ENCODE measurements at places on chromosomes 7 and 10.

- DNase-seq = no peak
Observed at GRCh38 chr10:21808550-21808949, 195.0 kb downstream of the DNAJC1 start.

GRCh38 chr10:31317652-31318381, 1.2 kb upstream of the ZEB1 start:
- DNase-seq = peak; percentile 76

DNA sequence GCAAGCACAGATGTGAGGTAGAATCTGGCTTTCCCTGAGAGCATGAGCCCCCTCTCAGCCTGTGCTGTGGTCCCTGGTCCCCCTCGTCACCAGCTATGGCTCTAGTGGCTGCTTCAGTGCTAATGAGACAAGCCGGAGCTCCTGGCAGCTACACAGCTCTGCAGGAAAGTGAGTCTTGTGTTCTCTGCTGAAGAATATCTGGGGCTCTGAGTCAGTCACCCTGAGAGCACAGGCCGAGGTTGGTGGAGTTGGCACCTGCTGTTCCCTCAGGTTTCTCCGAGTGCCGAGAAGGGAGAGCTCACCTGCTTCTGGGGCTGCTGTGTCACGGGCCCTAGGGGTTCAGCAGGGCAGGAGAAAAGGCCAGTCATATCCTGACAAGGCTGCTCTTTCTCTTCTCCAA, 37.2 kb upstream of the GJD4 start:
- DNase-seq = no peak

DNA sequence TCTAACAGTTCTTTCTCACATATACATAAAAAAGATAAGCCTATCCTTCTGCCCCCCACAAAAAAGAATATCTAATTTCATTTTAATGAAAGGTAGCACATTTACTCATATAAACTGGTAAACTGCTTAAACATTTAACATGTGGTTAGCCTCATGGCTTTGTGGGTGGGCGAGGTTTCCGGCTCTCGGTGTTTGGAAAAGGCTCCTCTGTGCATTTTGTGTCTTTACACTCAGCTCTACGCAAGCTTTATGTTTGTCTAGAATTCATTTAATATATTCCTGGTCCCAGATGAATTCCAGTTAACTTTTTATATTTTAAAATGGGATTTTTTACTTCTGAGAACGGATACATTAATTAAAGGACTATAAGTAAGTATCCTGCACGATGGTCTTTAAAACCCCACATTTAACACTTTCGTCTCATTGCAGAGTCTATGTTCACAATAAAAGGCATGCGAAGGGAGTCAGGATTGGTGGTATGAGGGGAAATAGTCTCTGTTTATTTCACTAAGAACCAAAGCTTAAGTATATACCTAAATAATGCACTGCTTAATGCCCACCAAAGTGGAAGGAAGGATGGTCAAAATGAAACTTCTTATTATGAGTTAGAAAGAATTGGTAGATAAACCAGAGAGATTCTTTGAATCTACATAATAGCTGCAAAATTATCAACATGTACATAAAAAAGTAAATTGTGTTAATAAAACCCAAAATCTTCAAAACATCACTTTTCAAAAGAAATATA, 197.2 kb downstream of the CRPPA start:
- no peak for DNase-seq

- no peak for DNase-seq
Observed at GRCh38 chr7:41867639-41868280, 164.9 kb upstream of the INHBA start.

GRCh38 chr10:33963729-33964128, 629.3 kb upstream of the NRP1 start:
- DNase-seq = no peak

DNA sequence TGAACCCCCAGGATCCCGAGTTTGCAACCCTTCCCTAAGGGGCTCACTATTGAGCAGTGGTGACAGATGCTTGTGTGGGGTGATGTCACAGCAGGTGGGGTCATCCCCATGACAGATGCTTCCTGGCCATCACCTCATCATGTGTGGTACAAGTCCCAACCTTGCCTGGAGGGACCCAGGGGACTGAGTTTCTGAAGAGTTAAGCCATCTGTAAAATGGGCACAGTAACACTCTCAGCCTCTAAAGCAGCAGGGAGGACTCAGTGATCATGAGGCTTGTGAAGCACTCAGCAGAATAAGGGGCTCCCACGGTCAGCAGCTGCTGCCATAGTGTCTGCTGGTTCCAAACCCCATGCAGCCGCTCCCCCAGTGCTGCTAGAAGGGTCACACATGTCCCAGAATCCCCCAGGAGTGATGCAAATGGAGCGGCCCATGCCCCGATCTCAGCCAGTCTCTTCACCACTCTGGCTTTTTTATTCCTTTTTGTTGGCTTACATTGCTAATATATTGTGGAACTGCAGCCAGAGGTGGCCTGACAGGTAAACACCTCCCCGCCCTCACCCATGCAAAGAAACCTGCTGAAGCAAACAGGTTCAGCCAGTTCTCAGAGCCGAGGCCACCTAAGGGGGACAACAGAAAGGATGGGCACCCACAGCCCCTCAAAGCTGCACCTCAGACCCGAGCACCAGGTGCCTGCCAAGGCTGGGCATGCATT, 102.1 kb upstream of the PDGFA start:
- DNase-seq = peak; percentile 82

DNA sequence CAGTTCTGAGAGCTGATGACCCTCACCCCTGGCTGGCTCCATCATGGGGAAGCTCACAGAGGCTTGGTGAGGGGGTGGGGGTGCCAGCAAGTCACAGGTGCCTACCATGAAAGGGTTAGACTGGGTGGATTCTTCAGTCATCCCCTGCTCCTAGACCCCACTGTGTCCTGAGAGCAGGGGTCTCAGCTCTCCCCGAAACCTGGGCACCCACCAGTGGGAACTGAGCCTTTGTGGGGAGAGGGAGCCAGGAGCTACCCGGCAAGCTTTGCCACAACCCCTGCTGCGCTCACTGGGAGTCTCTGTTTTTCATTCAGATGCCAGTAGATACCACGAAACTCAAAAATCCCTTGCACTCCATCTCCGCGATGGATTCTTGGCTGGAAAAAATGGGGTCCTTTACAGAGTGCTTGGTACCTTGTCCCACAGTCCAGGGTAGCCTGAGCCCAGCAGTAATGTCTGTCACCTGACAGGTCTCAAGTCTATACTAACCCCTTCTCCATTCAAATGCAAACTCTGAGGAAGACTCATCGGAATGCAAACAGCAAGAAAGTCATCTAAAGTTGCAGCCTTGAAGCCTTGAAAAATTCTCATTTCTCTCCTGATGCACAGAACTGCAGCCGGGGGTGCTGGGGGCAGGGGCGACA, 48.9 kb upstream of the ENO4 start:
- no peak for DNase-seq

DNA sequence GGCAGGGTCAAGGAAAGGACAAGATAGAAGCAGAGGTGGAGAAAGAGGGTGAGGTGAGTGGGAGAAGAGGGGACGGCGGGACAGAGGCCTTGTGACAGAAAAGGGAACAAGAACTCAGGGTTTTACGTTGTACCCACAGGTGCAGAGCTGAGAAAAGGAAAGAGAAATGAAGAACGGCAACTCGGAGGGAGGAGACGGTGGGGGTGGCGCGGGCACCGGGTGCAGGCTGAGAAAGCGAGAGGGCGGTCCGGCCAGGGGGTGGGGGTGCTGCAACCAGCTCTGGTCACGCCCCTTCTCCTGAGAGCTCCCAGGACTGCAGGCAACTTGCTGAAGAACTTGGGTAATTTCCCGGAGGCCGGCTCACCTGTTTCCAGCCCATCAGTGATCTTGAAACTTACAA, 65.3 kb downstream of the CARD11 start:
- peak; percentile 82 for DNase-seq

- no peak for DNase-seq
Observed at GRCh38 chr7:82904871-82905270, 257.8 kb downstream of the PCLO start.

GRCh38 chr7:77783545-77783944, 14.7 kb downstream of the TMEM60 start:
- no peak for DNase-seq
